MV-4-11 (cell line): ENCODE measurements at places on chromosomes 2 and 18.

- DNase-seq: no peak
These were observed 21.7 kb upstream of the APCDD1 start for GRCh38 chr18:10432781-10433180.

GRCh38 chr2:10232096-10232815 is 70.4 kb upstream of the HPCAL1 start:
- no peak for DNase-seq

DNA sequence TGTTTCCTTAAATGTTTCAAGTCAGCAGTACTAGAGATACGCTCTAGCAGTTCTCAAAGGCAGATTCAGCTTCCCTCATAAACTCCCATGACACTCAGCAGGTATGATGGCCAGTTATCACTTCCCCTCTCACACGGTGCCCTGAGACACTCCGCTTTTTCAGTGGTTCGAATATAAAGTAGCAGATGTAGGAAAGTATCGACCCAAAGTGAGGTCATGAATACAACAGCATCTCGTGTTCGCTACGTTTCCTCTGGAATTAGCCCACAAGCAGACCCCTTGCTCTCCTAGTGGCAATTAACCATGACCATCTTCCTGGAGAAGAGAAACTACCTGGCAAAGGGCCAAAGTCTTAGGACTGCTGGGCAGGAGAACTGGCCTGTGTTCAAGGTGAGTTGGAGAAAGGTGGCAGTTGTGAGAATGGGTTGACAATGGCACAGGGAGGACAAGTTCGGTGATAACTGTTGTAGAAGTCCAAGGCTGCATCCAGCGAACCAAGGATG is 9.3 kb upstream of the AGBL5 start:
- no peak for DNase-seq

GRCh38 chr2:44549099-44549471 is 187.3 kb downstream of the CAMKMT start:
- DNase-seq: no peak

DNA sequence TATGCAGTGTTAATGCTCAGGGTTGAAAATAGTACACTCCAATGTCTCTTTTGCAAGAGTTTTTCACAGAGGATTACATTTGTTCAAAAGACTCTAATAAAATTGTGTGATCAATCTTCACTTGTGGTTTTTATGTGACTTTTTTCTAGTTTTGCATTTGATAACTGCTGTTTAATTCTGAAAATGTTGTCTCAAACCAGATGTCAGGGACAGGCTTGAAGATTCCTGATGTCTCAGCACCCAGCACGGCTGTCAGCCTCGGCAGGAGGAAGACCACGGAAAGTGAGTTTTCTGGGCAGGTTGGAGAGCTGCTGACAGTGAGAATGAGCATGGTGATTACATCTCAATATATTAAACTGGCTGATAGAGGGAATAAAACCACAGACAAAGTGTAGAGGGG is 9.1 kb downstream of the SOX11 start:
- no peak for DNase-seq

DNA sequence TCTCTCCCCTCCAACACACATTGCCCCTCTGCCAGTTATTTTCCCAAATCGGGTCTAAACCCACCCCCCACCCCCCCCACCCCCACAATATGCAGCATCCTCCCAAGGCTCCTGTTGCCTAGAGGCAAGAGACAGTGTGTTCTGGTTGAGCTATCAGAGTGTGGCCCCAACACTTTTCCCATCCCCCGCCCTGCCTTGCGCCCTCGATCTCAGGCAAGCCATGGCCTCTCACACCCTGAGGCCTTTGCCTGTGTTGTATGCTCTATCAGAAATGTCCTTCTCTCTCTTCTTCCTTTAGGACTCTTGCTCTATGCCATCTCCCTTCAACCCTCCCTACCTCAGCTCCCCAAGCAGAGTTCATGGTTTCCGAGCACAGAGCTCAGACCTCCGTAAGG is 9.5 kb upstream of the GRHL1 start:
- no peak for DNase-seq

GRCh38 chr2:57711991-57712390 is 334.6 kb upstream of the VRK2 start:
- no peak for DNase-seq

DNA sequence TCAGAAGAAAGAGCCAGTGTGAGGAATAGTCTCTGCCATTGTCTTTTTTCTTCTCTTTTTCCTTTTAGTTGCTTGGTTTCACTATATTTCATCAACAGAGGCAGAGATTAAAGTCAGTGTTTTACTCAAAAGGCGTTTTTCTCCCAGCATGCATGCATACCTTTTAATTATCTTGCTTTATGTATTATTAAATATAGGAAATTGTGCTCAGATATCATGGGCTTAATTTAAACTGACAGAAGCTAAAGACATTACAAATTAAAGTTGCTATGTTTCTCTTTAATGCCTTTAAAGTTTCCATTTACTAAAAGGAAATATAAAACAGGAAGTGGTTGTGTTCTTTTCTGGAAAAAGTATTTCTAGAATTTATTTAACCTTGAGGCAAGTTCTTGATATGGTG is 223.3 kb upstream of the ATP5MC3 start:
- DNase-seq: peak; percentile 5

DNA sequence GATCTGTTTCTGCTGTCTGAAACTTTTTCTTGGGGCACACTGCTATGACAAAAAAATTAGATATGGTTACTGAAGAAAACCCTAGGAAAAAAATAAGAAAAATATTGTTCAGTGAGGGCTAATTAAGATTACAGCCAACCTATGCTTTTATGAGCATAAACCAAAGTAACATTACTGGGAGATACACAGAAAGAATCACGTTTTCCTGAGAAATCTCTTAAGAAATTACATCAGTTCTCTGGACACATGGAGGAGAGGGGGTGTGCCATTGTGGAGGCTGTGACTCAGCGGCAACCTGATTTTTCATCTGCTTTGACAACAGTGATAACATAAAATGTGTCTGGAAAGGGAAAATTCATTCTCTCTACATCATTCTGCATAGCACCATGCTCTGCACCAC is 13.4 kb upstream of the NMI start:
- no peak for DNase-seq

DNA sequence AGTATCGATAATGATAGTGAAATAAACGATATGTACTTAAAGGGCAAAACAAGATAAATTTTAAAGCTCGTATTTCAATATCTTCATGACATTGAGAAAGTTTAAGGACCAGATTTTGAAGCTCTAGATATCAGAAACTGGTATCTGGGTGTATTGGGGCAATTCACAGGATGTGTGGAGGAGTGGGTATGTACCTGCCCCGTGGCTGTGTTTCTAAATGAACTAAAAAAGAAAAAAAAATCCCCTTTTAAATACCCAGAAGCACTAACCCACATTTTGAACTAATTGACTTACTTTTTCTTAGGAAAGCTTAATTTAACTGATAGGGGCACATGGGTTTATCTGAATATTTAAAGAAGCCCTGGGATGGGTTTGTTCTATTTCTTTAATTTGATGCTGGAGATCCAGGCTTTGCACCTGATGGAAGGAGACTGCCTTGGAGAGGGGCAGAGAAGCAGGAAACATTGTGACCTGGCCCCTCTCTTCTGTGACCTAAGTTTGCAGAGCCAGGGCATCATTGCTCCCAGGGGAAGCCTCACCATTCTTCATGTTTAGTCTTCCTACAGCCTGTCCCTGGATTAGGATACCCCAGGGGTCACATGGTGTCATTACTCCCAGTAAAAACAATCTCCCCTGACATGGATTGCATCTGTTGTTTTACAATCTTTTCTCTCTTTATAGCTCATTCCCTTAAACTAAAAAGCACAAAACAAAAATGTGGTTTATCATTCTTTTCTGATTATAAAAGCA is 7.6 kb upstream of the KCTD1 start:
- DNase-seq: no peak

DNA sequence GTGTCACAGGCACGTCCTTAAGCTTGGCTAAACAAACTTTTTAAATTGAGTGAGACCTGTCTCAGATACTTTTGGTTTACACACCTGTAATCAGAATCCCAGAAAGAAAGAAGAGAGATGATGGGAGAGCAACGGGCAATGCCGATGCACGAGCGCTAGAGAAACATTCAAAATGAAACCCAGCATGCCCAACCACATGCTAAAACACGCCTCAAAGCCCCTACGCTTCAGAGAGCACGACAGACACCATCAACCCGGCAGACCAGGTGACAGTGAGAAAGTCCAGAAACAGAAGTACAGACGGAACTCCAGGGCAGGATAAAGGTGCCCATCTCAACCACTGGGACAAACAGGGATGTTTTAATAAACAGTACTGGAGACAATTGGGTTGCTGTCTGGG is 85.5 kb downstream of the HDAC4 start:
- no peak for DNase-seq

GRCh38 chr2:177670791-177671535 is 278.4 kb downstream of the AGPS start:
- no peak for DNase-seq

DNA sequence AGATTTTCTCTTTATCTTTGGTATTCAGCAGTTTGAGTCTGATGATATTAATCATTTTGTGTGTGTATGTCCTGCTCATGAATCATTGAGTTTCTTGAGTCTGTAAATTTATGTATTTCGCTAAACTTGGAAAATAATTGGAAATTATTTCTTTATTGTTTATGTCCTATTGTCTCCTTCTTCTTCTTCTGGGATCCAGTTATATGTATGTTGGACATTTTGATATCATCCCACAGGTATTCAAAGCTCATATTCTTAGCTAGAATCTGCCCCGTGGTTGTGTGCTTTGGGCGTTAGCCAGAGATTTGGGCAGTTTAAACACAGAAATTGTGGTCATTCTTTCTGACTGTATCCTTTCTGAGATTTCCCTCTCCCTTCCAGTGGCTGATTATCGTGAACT is 243.0 kb upstream of the SPRED2 start:
- DNase-seq: no peak

- DNase-seq: no peak
These were observed 385.4 kb upstream of the SYT4 start for GRCh38 chr18:43662657-43663056.

GRCh38 chr2:233422649-233423551 is 68.6 kb downstream of the DGKD start:
- DNase-seq: no peak

DNA sequence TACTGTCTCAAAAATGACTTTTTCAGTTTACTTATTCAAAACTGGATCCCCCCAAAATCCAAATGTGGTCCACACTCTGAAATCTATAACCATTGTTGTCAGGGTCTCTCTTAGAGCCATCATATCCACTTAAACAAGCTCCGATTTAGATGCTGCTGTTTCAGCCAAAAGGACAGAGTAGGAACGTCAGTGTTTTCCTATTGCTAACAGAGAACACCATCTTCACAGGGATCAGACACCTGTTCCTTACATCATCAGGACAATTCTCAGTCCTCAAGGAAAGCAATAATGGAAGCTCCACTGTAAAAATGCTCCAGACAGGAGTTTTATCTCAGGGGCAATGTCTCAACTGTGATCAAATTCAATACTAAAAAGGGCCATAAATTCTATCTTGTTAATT is 155.4 kb downstream of the STK39 start:
- no peak for DNase-seq

DNA sequence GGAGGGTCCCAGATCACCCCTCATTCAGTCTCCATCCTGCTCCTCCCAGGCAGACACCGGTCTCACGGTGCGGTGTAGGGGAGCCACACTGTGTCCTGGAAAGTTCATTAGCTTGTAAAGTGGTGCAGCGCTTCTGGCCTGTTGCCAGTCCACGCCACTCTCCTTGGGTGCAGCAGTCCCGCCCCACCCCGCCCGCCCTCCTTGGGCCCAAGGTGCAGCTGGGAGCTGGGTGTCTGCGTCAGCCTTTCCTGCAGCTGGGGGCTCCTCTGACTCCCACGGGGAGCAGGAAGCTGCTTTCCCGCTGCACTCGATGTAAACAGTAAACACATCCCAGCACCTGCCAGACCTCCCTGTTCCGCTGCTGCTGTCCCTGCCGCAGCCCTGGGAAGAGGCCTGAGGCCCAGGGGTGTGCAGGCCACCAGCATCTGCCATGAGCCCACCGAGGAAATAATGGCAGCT is 53.8 kb upstream of the ASB18 start:
- DNase-seq: no peak

DNA sequence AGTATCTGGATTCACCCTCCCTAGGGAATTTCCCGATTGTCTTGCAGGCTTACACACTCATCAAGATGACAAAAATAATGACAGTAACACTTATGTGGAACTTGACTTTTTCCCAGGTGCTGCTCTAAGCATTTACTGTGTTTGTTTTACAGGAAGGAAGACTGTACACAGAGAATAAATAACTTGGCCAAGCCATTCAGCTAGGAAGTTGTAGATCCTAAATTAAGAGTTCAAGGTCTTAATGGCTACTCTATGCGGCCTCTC is 549 bp upstream of the DPP4 start:
- DNase-seq: no peak

GRCh38 chr2:217875138-217875537 is 127.7 kb downstream of the TNS1 start:
- DNase-seq: peak; percentile 92

GRCh38 chr2:198595721-198596120 is 791.3 kb downstream of the PLCL1 start:
- DNase-seq: no peak

DNA sequence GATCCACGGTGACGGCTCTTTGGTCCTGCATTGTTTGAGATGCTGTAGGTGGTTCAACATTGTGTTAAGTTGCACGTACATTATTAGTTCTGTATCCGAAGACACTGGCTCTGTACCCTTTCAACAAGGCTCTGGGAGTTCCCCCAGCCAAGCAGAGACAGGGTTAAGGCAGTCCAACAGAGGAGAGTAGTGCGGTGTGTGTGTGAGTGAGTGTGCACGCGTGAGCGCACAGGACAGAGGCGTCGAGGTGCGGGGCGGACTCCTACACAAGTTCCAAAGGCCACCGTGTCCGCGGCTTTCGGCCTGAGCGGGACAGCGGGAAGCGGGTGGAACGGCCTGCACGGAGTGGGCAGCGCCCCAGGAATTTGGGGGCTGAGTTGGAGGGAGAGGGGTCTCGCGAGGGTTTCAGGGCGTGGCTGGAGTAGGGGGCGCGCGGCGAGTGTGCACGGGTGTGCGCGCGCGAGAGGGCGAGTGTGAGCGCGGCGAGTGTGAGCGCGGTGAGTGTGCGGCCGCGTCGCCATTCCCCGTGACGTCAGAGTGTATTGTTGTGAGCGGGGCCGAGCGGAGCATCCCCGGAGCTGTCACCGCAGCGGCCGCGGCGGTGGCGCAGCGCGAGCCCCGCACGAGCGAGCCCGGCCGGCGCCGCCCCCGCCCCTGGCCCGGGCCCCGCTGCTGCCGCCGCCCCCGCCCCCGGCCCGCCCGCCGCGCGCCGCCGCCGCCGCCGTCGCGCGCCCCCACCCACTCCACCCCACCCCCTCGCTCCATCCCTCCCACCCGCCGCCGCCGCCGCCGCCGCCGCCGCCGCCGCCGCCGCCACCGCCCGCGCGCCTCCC is at the start of gene ASXL3:
Gene ASXL3, plus strand, starts transcription at position 535 of the 833 bp plus-strand sequence. CDS start 413 bp downstream, outside the sequence.
- no peak for DNase-seq

- no peak for DNase-seq
These were observed 467.2 kb downstream of the NRXN1 start for GRCh38 chr2:50564766-50565165.

- DNase-seq: no peak
These were observed 76.9 kb downstream of the NDUFA10 start for GRCh38 chr2:239948100-239948881.
